ENCODE measurements at places on chromosomes 2 and 18.

DNA sequence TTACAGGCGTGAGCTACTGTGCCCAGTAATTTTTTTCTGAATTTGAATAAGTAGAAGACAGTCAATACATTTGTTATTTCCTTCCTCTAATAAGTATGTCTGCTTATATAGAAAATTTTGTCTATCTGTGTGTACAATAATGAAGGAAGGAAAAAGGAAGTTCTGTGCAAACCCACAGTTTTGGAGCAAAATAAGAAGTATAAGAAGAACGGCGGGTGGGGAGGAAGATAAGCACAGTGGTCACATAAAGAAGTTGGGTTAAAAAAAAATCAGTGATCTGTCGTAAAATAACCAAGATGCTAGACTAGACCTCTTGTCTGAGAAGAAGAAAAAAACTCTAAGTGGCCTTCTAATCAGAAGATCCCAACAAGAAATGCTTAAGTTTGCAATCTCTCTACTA lies 20.2 kb downstream of the MGAT4A start:
- no peak for DNase-seq

GRCh38 chr2:62485761-62486438 lies 20.1 kb downstream of the TMEM17 start:
- no peak for DNase-seq

DNA sequence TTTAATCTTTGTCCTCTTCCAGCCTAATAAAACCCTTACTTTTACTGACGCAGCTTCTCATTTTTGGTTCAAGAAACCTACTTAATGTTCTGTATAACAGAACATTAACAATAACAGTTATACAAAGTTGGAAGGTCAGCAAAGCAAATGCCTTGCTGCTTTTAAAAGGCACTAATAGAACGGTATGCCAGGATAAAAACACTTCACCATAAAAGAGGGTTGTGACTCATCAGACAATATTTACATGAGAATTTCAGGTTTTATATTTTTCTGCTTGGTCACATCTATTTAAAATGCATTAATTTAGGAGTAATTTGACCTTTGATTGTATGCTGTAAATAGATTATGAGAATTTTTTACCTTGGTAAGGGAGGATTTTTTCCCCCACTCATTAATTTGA lies 3.0 kb downstream of the KLHL41 start:
- DNase-seq = no peak

- no peak for DNase-seq
These were observed 368.1 kb downstream of the ZEB2 start for GRCh38 chr2:144151851-144152250.

DNA sequence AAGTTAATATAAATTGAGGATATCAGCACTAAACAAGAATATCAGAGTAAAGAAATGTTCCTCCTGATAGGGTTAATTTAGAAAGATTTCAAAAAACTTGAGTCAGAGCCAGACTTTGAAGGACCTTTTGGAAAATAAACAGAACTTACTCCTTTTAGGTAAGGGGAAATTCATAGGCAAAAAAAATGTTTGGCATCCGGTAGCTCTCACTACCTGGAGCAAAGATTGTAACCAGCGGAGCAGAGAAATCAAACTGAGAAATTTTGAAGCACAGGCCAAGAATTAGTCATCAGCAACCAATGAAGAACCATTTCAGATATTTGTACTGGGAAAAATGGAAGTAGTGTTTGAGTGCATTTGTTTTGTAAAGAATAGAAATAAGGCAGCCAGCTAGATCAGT lies 113.0 kb downstream of the ICA1L start:
- DNase-seq = no peak

GRCh38 chr2:160258492-160258805 lies 58.4 kb upstream of the ITGB6 start:
- DNase-seq = no peak
